ENCODE measurements at places on chromosomes 5 and 9.

- peak; percentile 69 for DNase-seq
These were observed 132.2 kb downstream of the FBXO4 start for GRCh38 chr5:42057254-42057690.

DNA sequence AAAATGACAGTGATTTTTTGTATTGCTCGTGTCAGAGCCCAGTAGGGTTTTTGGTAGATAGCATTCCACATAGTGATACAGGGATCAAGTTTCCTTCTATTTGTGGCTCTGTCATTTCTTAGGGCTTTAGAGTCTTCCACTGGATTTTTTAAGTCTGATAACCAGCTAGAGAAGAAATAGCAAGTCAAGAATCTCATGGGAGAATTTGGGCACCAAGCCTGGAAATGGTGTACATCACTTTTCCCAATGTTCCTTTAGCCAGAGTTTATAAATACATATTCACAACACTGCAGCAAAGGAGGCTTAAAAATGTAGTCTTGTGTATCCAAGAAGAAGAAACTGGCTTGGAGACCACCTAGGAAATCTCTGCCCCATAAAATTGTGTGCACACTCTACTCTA is 647.1 kb upstream of the KLF4 start:
- DNase-seq, result no peak

- no peak for DNase-seq
These were observed 248.1 kb downstream of the PDE4D start for GRCh38 chr5:59645380-59645779.

GRCh38 chr9:98958271-98958984 is 14.7 kb downstream of the COL15A1 start:
- DNase-seq, result no peak

DNA sequence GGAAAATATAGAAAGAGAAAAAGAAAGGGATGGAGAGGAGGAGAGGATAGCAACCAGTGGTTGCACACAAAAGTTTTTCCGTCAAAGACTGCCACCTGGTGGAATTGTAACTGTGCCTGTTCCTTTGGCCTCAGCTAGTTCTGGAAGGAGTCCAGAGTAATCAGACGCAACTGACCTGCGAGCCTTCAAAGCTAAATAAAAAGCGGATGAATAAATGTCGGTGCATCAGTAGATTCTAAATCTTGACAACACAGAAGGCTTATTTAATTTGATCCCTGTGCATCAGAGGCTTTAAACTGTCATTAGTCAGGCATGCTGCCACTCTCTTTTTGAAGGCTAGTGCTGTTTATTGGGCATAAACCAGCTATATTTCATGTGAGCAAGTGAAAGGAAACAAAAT is 132.9 kb upstream of the ACO1 start:
- peak; percentile 85 for DNase-seq

DNA sequence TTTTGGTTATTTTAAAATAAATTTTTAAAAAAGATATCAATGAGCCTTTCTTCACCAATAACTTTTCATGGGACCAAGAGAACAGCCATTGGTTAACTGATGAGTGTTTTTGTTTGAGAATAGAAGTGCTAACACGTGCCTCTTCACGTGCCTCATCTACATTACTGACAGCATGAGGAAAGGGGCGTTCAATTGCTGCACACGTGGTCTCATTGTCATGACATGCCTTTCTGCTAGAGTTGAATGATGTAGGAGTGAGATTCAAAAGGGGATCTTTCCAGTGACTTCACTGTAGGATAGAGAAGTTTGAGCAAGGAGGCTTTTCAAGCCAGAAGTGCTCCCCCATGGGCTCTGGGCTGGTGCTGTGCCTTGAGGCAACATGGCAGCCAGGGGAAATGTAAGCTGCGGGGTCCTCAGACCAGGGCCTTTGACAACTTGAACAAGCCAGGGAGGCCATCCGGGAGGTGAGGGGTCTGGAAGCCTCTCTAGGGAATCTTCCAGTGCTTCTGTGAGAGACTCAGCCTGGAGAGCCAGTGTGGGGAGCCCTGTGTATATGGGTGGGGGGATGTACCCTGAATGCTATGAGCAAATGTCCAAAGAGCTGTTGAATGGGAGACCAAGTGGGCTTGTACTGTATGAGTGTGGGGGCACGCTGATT is 51.2 kb upstream of the FSTL4 start:
- no peak for DNase-seq

GRCh38 chr5:132310141-132310834 is 16.1 kb downstream of the SLC22A4 start:
- DNase-seq, result no peak

DNA sequence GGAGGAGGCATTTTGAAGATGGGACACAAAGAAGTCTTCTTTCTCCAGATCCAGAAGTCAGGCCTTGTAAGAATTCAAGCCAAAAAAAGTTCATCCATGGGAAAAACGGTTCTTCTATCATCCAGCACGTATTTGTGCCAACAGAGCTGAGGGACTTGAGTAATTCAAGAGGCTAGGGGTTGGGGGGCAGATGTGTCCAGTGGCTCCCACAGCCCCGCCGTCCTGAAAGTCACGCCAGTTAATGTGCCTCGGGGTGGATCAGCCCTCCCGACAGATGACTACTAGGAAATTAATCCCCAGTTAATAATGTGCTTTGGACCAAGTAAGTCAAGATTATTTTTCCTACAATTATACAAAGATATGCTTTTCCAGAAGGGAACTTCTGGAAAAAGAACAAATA is 23.4 kb downstream of the NREP start:
- DNase-seq, result no peak

GRCh38 chr5:133844836-133845235 is 123.6 kb downstream of the C5orf15 start:
- no peak for DNase-seq

GRCh38 chr5:53557386-53557785 is 3.1 kb upstream of the NDUFS4 start:
- no peak for DNase-seq

- no peak for DNase-seq
These were observed 53.9 kb upstream of the C9orf72 start for GRCh38 chr9:27627188-27627564.

GRCh38 chr5:150122158-150122510 is 33.5 kb downstream of the PDGFRB start:
- DNase-seq, result peak; percentile 54

DNA sequence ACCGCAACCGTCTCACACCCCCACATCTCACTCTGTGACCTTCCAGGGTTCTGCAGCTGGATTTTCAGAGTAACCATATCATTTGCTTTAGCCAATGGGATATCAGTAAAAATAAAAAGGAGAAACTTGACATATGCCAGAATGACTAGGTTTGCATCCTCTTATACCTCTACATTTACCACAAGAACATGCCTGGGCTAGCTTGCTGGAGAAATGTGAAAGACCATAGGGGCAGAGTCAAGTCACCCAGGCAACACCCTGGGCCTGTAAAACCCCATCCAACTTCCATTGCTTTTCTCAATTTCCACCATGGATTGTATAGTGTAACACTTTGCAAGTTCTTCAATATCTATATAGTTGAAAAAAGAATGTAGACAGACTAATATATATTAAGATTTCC is 731.1 kb downstream of the PTPRD start:
- DNase-seq, result no peak

DNA sequence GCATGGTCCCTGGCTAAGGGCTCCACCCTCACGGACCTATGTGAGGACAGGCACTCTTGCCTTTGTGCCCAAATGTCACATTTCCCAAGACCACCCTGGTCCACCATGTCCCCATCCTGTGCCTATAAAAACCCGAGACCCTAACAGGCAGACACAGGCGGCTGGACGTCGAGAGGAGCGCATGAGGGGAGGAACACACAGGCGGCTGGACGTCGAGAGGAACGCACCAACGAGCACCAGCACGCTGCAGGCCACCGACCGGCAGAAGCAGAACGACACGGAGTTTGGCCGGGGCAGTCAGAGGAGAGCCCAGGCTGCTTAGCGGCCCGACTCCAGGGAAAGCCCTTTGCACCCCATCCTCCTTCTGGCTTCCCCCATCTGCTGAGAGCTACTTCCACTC is 119.9 kb downstream of the ADAMTS2 start:
- no peak for DNase-seq

- DNase-seq, result no peak
These were observed 868 bp upstream of the C1QTNF2 start for GRCh38 chr5:160371294-160371693.

GRCh38 chr9:33161011-33161588 is 6.0 kb downstream of the B4GALT1 start:
- peak; percentile 83 for DNase-seq

- no peak for DNase-seq
These were observed 80.1 kb downstream of the ZCCHC7 start for GRCh38 chr9:37200433-37201005.

- DNase-seq, result no peak
These were observed 296.8 kb downstream of the MRPS30 start for GRCh38 chr5:45105491-45105994.

DNA sequence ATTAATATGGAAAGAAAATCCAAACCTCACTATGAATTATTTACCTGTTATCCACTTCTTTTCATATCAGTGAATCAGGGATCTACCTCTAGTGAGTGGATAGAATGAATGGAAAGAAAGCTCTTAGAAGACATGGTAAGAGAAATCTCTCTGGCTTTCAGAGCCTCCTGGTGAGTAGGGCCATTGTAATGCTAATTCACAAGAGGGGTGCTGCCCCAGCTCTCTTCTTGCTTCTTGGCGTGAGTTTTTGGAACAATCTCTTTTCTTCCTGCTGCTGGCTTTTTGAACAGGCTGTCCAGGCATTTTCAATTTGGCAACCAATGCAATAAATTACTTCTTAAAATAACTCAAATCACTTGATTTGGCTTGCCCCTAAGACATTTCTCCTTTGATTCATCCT is 49.9 kb upstream of the KCNN2 start:
- DNase-seq, result no peak

DNA sequence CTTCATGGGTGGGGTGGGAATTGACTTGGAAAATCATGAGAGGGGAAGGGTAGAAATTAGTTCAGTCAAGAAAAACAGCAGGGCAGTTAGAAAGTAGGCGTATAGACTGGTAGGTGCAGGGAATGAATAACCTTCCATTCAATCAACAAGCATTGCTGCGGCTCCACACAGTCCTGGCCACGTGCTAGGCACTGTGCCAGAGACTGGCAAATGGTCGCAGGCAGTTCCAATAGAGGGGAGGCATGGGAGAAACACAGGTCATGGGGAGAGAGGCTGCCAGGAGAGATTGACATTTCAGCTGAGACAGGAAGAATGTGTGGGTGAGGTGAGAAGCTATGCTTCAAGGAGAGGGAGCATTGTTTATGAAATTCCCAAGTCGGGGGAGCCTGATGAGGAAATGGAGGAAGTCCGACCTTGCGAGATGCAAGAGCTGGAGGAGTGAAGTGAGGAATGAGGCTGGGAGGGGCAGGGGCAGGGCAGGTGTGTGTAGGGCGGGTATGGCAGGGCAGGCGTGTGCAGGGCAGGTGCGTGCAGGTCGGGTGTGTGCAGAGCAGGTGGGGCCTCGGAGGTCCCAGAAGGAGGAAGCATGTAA is 54.4 kb upstream of the PPARGC1B start:
- peak; percentile 64 for DNase-seq

DNA sequence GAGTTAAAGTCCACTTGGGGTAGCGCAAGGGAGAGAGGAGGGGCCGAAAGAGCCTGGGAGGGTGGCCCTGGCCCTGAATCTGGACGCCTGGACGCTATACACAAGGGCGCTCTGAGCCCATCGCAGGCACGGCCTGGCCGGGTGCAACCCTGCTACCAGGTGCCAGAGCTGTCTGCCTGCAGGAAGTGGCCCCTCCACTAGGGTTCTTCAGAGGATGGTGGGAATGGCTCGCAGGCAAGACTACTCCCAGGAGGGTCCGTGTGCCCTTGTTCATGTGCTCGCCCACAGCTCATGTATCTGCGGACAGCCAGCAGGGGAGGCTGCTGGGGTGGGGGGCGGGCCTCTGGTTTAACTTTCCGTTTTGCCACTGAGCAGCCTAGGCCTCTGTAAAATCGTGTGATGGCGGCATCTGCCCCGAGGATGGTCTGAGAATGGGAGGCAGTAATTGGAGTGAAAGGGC is 1.4 kb upstream of the NKD2 start:
- no peak for DNase-seq

GRCh38 chr9:3962971-3963642 is 336.8 kb downstream of the GLIS3 start:
- no peak for DNase-seq

DNA sequence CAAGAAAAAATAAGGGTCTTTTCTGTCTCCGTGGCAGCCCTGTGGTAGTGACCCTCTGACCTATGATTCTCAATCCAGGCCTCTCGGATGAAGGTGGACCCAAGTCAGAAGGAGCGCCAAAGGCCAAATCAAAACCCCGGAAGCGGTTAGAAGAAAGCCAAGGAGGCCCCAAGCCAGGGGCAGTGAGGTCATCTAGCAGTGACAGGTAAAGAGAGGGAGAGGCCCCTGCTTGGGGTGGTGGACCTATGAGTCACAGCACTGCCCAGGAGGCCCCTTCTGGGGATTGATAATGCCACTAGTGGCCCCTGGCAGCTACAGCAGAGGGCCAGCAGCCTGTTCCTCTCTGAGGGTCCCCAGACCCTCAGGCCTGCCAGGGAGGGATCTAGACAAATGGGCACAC is 6.4 kb upstream of the SLC2A8 start:
- peak; percentile 20 for DNase-seq

DNA sequence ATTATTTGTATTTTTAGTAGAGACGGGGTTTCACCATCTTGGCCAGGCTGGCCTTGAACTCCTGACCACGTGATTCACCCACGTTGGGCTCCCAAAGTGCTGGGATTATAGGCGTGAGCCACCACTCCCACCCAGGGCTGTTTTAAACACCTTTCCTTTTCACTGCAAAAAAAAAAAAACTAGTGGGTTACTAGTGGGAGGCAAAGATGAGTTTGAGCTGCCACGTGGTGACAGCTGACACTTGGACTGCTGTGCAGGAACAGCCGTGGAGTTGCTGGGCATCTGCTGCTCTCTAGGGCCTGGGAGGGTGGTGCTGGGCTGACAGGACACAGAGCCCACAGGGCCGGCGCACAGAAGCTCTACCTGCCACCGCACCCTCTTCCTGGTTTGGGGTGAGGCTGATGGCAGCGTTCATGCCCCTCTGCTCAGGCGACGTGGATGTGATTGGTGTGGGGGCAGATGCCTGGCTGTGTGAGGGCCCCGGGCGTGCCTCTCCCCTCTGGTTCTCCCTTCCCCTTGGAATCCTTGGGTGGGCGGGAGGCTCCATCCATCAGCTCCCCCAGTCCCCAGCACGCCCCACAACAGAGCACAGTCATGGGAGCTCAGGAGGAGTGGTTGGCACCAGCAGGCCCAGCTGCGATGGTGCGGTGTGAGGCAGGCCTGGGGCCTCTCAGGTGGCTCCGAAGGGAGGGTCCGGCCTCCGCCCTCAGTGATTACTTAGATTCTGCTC is 16.9 kb downstream of the RABL6 start:
- no peak for DNase-seq

DNA sequence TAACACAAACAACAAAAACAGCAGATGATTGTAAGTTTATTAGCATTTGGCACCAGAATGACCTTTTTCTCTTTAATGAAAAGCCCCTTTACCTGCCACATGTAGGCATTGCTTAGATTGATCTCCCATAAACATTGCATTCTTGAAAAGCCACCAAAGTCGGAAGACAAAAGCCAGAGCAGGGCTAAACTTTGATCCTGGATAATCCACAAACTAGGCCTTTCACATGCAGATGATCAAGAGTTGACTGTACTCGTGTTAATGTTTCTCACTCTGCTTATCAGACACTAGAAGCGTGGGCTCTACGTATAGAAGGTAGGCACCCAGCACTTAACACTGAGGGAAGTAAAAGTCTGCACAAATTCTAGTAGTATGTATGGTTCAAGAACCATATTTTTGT is 21.0 kb upstream of the PHF2 start:
- DNase-seq, result no peak
